ENCODE measurements at places on chromosomes 7 and 10. TPM values are rescaled to one million over a fixed set of nuclear protein-coding genes. Genes with fewer than 3 reads are reported as not detected.

Gene C10orf62
- not detected for total RNA-seq

Gene ADRB1
- total RNA-seq = 0.91 TPM

Gene ANKRD2
- total RNA-seq = 0.23 TPM

- DNase-seq = no peak
Measured at GRCh38 chr7:137873979-137874777, 27.4 kb upstream of the DGKI start.

Gene MRPS17
- 12.3 TPM for total RNA-seq

DNA sequence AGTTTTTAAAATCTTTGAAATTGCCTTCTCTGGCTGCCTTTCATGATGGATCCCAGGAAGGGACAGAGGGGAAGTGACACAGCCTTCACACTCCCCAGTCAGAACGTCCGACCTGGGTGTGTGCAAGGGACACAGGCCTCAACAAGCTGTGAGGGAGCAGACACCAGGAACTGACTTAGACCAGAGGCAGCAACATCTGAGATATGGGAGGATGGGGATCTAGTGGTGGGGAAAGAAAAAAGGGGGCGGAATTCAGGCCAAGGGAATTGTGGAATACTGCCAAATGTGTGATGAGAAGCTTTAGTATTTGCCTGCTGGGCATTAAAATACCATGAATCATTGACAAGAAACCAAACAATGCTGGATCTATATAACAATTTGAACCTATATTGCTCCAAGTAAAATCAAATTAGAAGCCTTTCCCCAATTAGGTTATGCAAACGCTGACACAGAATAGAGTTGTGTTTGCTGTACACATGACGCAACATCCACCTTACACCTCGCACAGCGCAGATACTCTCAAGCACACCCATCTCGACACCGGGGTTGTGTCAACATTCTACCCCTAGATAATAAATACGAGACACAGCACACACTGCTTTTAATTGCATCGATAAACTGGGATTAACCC is 17.2 kb upstream of the MNX1 start:
- DNase-seq = no peak

DNA sequence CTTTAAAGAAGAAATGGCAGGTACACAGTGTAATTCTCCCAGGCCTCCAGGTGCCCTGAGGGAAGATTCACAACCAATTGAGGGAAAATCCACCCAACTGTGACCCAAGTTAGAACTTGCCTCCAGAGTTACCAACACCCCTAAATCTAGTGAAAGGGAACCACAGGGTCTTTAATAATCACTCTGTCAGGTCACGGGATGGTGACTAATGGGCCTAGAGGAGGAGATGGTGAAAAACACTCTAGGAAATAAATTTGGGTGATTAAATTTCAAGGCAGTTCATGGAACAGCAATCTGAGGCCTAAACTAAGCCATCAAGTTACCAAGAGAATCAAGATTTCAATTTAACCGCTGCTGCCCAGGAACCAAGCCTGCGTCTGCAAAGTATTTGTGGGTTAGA is 26.7 kb upstream of the SLF2 start:
- DNase-seq = no peak

DNA sequence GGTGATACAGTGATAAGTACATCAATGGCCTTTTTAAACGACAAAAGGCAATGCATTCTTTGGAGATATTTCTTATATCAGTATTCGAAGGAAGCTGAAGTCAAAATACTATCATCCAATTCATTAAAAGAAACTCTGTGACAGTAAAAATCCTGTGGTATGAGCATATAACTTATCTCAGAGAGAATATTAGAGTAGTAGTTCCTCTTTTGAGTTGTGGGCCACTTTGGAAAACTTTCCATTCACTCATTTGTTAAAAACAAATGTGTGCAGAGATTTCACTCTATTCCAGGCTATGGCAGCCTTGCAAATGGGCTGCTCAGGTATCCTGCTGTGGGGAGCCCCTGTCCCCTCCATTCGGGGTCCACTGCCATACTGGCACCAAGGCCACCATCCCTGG is 55.3 kb upstream of the ZNF438 start:
- DNase-seq = no peak

Gene TMEM236
- 0.08 TPM for total RNA-seq

DNA sequence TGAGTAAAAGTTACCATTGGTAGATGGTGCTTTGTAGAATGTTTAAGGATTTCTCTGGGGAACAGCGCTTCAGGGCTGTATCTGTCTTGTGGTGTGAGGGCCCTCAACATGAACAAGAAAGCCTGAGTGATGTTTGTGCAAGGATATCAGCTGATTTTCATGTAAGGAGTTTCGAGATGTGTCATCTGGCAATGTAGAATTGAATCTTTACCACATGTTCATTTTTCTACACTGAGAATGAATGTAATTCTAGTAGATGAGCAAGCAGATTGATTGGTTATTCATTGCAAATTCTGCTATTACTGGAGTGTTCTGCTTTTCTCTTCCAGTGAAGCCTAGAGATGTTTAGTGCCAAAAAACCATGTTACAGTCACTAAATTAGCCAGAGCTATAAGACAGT is 87.7 kb downstream of the ST7 start:
- no peak for DNase-seq

DNA sequence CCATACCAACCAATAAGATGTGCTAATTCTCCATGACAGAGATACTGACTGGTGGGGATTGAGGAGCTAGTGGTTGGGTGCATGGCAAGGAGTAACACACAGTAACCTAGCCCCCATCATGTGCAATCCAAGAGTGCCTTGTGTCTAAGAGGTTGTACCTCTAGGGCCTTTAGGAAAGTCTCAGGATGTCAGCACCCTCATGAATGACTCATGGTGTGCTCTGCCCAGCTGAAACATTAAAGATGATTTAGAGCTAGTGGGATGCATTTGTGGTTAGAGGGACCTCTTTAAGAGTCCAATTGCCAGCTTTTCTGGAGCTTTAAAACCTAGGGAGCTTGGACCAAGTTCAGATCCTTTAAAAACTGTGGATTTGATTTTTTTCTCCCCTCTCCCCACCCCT is 181.1 kb downstream of the HERPUD2 start:
- DNase-seq = no peak

DNA sequence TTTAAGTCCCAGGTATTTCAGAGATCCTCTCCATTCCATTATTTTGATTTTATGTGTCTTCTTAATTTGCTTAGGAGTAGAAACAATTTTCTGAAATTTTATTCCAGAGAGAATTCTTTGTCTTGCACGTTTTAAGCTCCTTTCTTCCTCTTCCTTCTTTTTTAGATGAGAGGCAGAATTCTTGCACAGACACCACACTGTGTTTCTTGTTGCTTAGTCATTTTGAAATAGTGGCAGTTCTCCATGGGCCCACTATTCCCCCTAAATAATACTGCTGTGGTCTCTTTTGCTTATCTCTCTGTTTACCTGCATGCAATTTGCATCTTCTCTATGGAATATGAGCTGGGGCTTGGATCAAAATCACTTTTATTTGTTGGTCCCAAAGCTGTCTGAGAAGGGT is 54.3 kb upstream of the WAC start:
- no peak for DNase-seq

Gene TRIL
- total RNA-seq = not detected

GRCh38 chr10:50999163-50999562 is 75.1 kb upstream of the PRKG1 start:
- no peak for DNase-seq

Gene SYNPO2L
- total RNA-seq = not detected

DNA sequence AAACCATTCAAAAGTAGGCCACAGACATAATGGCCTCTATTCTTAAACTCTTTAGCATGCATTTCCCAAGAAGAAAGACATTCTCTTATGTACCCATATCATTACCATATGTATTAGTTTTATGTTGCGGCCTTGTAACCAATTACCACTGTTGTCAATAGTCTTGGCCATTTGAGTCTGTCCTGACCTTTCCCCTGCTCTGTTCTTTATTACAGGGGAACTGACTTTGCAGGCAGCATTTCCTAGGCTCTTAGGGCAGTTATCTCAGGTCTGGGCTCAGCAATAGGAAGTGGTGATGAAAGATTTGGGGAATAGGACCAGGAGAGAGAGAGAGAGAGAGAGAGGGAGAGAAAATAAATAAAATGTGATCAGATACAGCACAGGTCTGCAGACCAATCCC is 194.5 kb upstream of the LRGUK start:
- no peak for DNase-seq

Gene CYP3A5
- total RNA-seq = not detected

GRCh38 chr7:151816562-151817314 is 60.2 kb downstream of the PRKAG2 start:
- no peak for DNase-seq

Measured in activated naive CD8-positive, alpha-beta T cell treated with anti-CD3 and anti-CD28 coated beads, Interleukin-2, amount 10 ng/mL, durations not matched to agents 7 days and 5 days (primary cell).